ENCODE measurements at places on chromosomes 12 and 14.

DNA sequence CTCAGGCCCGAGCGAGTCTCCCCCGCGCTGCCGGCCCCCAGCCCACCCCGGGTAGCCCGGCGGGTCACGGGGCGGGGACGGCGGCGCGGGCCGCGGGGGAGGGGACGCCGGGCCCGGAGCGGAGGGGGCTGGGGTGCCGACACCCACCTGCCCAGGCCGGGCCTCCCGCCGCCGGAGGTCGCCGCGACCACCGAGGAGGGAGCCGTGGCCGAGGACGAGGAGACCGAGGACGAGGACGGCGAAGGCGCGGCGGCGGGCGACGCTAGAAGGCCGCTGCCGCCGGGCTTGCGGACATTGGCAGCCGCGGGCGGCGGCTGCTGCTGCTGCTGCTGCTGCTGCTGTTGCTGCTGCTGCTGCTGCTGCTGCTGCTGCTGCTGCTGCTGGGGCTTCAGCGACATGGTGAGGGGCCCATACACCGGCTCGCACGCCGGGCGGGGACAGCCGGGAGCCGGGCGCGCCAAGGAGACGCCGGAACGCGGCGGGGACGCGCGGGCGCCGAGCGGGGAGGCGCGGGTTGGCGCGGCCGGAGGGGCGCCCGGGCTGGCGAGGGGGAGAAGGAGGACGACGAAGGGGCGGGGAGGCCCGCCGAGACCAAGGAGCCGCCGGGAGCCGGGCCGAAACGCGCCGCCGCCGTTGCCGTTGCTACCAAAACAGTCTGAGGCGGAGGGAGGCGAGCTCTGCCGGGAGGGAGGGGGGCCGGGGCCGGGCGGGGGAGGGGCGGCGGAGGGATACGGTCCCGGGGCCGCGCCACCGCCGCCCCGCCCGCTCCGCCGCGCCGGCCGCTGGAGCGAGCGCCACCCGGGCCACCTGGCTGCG, at the start of gene ATXN2:
Gene ATXN2, minus strand, starts transcription at position 679 of the 816 bp plus-strand sequence. Its CDS starts 281 bp downstream, at position 398.
- no peak for DNase-seq

- peak; percentile 24 for DNase-seq
These were observed 96.2 kb downstream of the FIGNL2 start for GRCh38 chr12:51752234-51752889.

DNA sequence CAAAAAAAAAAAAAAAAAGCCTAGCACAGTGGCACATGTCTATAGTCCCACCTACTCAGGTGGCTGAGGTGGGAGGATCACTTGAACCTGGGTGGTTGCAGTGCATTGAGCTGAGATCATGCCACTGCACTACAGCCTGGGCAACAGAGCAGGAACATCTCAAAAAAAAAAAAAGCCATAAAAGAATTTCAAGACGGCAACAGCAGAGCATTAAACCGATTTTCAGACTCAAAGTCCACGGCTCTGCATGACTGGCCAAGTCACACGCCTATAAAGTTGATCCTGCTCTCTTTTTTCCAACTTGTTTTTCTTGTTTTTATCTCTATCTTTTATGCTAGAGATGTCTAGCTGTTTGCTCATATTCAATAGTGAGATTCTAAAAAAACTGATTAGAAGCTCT, 45.3 kb downstream of the FBXO34 start:
- no peak for DNase-seq

DNA sequence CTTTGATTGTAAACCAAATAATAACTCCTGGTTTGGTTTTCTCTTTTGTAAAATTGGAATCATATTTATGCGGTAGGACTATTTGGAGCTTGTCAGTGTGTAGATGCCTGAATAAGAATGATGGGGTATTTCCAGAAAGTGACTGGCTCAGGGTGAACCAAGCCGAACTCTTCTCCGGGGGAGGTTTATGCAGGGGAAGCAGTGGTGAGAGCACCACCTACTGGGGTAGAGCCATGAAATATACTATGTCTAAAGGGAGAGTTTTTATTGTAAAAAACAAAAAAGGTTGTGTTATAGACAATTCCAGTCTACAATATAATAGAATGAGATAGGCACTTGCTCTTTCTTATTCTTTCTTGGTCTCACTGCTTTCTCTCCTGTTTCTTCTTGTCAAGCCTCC, 222.9 kb upstream of the SLC16A7 start:
- DNase-seq, result no peak

DNA sequence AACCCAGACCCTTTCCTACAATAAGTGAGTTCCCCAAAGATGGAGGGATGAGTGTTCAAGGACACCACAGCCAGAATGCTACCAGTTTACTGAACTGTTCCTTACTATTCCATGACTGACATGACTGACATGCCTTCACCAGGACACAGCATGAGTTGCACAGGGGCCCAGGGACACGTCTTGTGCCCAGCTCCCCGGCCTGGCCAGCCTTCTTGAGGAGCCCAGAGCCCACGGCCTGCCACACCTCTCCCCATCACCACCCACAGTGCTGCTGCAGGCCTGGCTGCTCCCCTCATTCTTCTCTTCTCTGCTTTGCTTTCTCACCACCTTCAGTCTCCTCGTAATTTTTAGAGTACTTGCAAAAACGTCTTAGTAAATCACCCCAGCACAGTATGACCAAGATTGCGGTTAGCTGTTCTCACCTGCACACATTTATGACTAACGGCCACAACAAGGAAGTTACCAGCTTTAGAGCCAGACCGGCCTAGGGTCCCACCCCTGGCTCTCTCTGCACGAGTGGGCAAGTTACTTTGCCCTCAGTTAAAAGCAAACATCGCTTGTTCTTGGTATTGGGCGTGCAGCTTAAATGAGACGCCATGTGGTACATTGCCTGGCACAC, 18.5 kb downstream of the PPP2R5E start:
- no peak for DNase-seq

GRCh38 chr14:101362529-101363260, 198.6 kb upstream of the DIO3 start:
- DNase-seq, result no peak

DNA sequence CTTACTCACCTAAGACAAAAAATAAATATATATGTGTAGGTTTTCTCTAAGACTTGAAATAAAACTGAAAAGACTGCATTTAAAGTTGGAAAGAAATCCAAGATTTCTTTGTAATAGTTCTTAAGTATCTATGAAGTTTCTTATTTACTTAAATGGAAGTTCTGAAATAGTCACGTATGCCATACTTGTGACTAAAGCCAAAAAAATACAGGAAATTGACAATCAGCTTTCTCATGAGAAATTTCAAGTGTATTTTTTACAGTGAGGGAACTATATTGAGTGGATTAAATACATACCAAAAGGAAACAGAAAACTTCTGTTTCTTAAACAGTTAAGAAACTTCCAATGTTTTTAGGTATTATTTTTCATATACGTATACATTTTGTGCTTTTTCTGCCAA, 188.1 kb downstream of the DPY19L2 start:
- DNase-seq, result no peak

- DNase-seq, result no peak
These were observed 66.6 kb downstream of the KDM2B start for GRCh38 chr12:121514184-121514742.

- peak; percentile 91 for DNase-seq
These were observed 132.8 kb upstream of the HIF1A start for GRCh38 chr14:61562321-61563161.

GRCh38 chr12:107822356-107822755, 47.9 kb downstream of the ASCL4 start:
- DNase-seq, result no peak

GRCh38 chr14:26323869-26324268, 274.0 kb downstream of the NOVA1 start:
- DNase-seq, result no peak

DNA sequence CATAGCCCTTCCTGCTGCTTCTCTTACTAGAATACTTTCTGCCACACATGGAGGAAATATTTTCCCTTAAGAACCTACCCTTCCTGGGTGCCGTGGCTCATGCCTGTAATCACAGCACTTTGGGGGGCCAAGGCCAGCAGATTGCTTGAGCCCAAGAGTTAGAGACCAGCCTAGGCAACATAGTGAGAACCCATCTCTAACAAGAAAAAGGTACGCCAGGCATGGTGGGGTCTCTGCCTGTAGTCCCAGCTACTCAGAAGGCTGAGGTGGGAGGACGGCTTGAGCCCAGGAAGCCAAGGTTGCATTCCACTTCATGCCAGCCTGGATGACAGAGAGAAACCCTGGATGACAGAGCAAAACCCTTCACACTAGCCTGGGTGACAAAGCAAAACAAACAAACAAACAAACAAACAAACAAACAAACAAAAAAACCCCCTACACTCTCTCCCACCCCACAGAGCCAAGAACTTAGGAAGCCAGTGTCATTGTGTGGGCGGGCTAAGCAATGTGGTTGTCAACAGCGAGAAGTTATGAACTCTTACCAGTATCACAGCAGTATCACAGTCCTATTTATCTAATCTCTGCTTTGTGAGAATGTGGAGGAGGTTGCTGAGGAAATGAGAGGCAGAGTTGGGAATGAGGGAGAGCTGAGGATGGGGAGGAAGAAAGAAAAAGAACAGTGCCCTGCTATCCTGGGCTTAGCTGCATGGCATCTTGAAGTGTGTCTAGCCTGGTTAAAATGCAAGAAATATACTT, 53.8 kb upstream of the CLEC14A start:
- no peak for DNase-seq

DNA sequence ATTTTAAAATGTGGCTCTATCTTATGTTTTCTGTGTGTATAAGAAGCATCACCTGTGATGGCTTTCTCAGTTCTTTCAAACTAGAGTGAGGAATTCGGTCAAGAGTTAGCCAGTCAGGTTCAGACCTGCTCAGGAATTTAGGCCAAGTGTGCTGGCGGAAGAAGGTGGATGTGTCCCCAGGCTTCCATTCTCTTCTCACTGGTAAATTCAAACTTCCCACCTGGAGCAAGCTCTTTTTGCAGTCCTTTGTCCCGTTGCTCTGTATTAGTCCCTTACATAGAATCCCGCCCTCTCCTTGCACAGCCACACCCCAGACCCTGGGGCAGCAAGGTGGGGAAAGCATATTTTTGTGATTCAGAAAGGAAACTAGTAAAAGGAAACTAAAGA, 124.7 kb upstream of the PWP1 start:
- DNase-seq, result no peak

GRCh38 chr14:48710133-48710532, 876.0 kb downstream of the RPS29 start:
- no peak for DNase-seq

GRCh38 chr12:52125476-52125900, 46.0 kb downstream of the SMIM41 start:
- no peak for DNase-seq

DNA sequence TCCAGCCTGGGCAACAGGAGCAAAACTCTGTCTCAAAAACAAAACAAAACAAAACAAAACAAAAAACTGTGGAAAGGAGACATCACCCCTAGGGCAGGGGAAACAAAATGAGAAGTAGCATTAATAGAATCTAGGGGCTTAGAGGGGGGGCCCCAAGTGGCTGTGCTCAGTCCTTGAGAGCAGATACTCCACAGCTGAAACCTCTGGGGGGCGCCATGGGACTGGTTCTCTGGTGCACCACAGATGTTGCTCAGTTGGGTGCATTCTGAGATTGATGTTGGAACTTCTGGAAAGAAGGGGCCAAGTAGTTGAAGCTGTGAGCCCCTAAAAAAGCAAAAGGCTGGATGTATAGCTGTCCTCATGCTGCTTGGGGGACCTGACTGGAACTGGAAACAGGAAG, 11.8 kb upstream of the SYNE2 start:
- no peak for DNase-seq

Data from fibroblast of the conjunctiva (primary cell).